ENCODE measurements at places on chromosomes 1 and 21. TPM values are rescaled to one million over a fixed set of nuclear protein-coding genes. Genes with fewer than 3 reads are reported as not detected.

ANXA9 gene
- total RNA-seq: 0.13 TPM

FLG2 gene
- not detected for total RNA-seq

ZNF683 gene
- not detected for total RNA-seq

MRPS21 gene
- total RNA-seq: 55.3 TPM

TPTE gene
- not detected for total RNA-seq

TRAF5 gene
- 6.3 TPM for total RNA-seq

CA6 gene
- total RNA-seq: not detected

DLGAP3 gene
- total RNA-seq: under 0.01 TPM

TMEM82 gene
- total RNA-seq: not detected

COL24A1 gene
- total RNA-seq: 1.3 TPM

IL19 gene
- total RNA-seq: not detected

KIF2C gene
- total RNA-seq: 19.3 TPM

HMCN1 gene
- total RNA-seq: 6.9 TPM

AMY2A gene
- not detected for total RNA-seq

HCRTR1 gene
- not detected for total RNA-seq

FAM72D gene
- total RNA-seq: 0.40 TPM

NTNG1 gene
- total RNA-seq: 0.64 TPM

TMEM61 gene
- 0.26 TPM for total RNA-seq

S100A7 gene
- not detected for total RNA-seq

CD53 gene
- total RNA-seq: not detected

NBPF6 gene
- not detected for total RNA-seq

BMP8A gene
- total RNA-seq: 0.40 TPM

PRKACB gene
- total RNA-seq: 15.1 TPM

NT5C1A gene
- not detected for total RNA-seq

GPR52 gene
- total RNA-seq: not detected

LCE1D gene
- not detected for total RNA-seq

SLX9 gene
- 15.5 TPM for total RNA-seq

NPHS2 gene
- total RNA-seq: not detected

TNFSF4 gene
- 3.3 TPM for total RNA-seq

C1orf141 gene
- not detected for total RNA-seq

NOS1AP gene
- 0.39 TPM for total RNA-seq

WNT3A gene
- total RNA-seq: not detected

SELL gene
- 0.26 TPM for total RNA-seq

SLC45A1 gene
- 4.3 TPM for total RNA-seq

LCE1F gene
- total RNA-seq: not detected

TEX38 gene
- not detected for total RNA-seq

ARL8A gene
- 18.8 TPM for total RNA-seq

MCOLN2 gene
- total RNA-seq: 2.1 TPM

RFX5 gene
- total RNA-seq: 25.4 TPM

GREM2 gene
- not detected for total RNA-seq

KCTD3 gene
- 44.8 TPM for total RNA-seq

CD1C gene
- not detected for total RNA-seq

ANGPTL3 gene
- total RNA-seq: not detected

MYBPH gene
- total RNA-seq: 8.5 TPM

ZNF678 gene
- 2.8 TPM for total RNA-seq

RCAN3 gene
- 5.7 TPM for total RNA-seq

LCE1E gene
- total RNA-seq: not detected

PSRC1 gene
- 31.3 TPM for total RNA-seq

KRTAP19-5 gene
- total RNA-seq: not detected

TRNP1 gene
- total RNA-seq: 66.3 TPM

G0S2 gene
- total RNA-seq: 26.1 TPM

KRTAP19-3 gene
- not detected for total RNA-seq

HIVEP3 gene
- total RNA-seq: 5.3 TPM

MROH9 gene
- total RNA-seq: not detected

RWDD3 gene
- total RNA-seq: 9.3 TPM

IRF6 gene
- total RNA-seq: 5.4 TPM

TMEM81 gene
- 1.3 TPM for total RNA-seq

RIPK4 gene
- total RNA-seq: 1.0 TPM

Data from epithelial cell of alveolus of lung (primary cell).